Tongue (tissue), 3 donors: ENCODE measurements at places on chromosomes 16 and 17. TPM values are rescaled to one million over a fixed set of nuclear protein-coding genes. Genes with fewer than 3 reads are reported as not detected.

Gene DYNLL2
- total RNA-seq = 21.6 TPM

GRCh38 chr16:24203675-24204074 is 52.5 kb upstream of the CACNG3 start:
- DNase-seq = no peak

GRCh38 chr17:44733753-44734152 is 25.0 kb upstream of the ADAM11 start:
- peak; percentile 15 for DNase-seq

Gene HAS3
- total RNA-seq = 2.3 TPM

- DNase-seq = no peak
Observed at GRCh38 chr17:81984773-81985410, 7.5 kb downstream of the ASPSCR1 start.

Gene SLC5A11
- total RNA-seq = not detected

Gene KRT24
- total RNA-seq = 0.31 TPM

- no peak for DNase-seq
Observed at GRCh38 chr17:31329221-31329620, 7.8 kb upstream of the EVI2A start.

DNA sequence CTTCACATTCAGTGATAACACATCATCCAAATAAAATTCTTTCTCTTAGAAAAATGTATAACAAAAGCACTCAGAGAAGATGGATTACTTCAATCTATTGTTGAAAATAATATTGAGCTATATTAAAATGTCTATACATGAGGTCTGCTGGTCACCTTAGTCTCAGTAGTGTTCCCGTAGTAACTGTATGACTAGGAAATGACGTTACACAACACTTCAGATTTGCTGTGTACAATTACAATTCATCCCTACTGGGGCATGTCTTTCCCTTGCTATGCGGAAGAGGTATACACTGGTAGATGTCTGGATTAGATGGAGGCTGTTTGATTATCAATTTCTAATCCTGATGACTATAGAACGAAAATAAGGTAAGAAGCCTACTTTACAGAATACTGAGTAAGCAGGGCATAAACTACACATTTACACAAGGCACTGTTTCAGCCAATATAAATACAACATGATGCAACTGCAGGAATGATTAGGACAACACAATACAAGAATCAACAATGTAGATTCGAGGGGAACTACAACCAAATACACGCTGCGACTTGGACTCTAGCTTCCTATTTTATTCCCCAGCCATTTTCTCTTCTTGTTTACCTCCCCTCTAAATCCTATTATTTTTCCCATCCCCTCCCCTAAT is 982.5 kb upstream of the CDH8 start:
- DNase-seq = no peak

GRCh38 chr17:51121620-51122472 is 1.2 kb upstream of the SPAG9 start:
- peak; percentile 83 for DNase-seq

GRCh38 chr16:56898847-56899246 is 33.1 kb upstream of the HERPUD1 start:
- no peak for DNase-seq

Gene OR4D1
- not detected for total RNA-seq

Gene UBB
- 1,134 TPM for total RNA-seq

DNA sequence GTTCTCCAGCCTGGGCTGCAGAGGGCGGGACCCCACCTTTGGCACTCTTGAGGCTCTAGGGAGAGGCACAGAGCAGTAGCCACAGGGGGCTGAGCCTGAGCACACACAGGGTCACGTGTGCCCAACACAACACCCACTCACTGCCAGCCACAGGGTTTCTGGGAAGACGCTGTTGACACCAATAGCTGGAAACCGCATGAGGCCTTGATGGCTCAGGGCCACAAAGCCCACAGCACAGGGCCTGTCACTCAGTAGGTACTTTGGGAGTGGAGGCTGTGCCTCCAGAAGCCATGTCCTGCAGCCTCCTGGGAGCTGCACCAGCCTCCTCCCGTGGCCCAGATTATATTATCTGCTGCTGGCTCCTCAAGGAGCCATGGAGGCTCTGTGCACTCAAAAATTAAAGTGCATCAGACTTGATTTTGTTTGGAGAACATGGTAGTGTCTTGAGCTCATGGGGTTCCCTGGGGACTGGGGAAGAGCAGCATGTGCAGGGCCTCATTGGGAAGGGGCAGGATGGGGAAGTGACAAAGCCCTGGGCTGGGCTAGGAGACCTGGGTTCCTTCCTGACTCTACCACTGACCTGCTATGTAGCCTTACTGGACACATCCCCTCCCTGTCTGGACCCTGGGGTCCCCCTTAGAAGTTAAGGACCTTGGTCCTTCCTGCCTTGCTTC is 12.5 kb upstream of the SREBF1 start:
- DNase-seq = no peak

DNA sequence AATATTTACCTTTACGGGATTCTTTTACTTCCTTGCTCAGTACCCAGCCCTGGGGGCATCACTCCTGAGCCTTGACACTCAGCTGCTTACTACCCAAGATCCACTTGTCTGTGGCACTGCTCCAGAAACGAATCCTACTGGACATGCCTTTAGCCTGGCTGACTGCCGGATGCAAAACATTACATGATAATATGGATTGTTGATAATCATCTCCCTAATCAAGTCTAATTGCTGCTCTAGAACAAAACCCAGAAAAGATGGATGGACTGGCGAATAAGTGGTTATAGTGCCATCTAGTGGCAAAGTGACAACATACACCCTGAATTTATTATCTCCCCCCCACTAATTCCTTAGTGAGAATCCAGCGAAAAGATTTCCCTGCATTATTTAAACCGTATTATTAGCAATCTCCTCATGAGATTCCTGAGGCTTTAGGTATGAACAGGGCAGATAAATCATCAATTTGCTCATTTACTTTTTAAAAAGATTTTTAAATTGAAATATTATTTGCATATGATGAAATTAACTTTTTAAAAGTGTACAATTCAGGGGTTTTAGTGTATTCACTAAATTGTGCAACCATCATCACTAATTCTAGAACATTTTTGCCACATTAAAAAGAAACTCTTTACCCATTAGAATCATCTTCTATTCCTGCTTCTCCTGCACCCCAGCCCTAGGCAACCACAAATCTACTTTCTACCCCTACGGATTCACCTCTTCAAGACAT is 61.6 kb downstream of the RGS9 start:
- DNase-seq = peak; percentile 73

- peak; percentile 34 for DNase-seq
Observed at GRCh38 chr16:57704011-57704904, 9.7 kb downstream of the DRC7 start.

Gene P2RX1
- total RNA-seq = 2.3 TPM
